ENCODE measurements at places on chromosomes 13 and 19. TPM values are rescaled to one million over a fixed set of nuclear protein-coding genes. Genes with fewer than 3 reads are reported as not detected.

The CCDC106 gene
- total RNA-seq = 11.8 TPM

The NRTN gene
- 0.30 TPM for total RNA-seq

The SH2D3A gene
- not detected for total RNA-seq

The CD79A gene
- total RNA-seq = not detected

The ZNF560 gene
- total RNA-seq = not detected

The SLC25A41 gene
- total RNA-seq = not detected

The MAP4K1 gene
- 1.2 TPM for total RNA-seq

The PCCA gene
- 20.2 TPM for total RNA-seq

The CYP2F1 gene
- not detected for total RNA-seq

GRCh38 chr19:51884713-51885112, 3.0 kb downstream of the ZNF577 start:
- no peak for DNase-seq

- DNase-seq = peak; percentile 70
Measured at GRCh38 chr19:46351241-46352041, 4.6 kb downstream of the PPP5C start.

DNA sequence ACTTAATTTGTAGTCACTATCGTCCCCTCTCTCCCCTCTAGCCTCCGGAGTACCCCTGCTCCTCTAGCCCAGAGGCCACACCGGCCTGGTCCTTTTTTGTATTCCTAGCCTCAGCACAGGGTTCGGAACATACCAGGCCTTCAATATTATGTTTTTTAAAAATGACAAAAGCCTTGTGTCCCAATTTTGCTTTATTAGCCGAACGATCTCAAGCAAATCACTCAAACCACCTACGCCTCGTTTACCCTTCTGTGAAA, 463 bp upstream of the POMP start:
- DNase-seq = no peak

- DNase-seq = no peak
Measured at GRCh38 chr13:40094056-40094455, 438.6 kb downstream of the COG6 start.

DNA sequence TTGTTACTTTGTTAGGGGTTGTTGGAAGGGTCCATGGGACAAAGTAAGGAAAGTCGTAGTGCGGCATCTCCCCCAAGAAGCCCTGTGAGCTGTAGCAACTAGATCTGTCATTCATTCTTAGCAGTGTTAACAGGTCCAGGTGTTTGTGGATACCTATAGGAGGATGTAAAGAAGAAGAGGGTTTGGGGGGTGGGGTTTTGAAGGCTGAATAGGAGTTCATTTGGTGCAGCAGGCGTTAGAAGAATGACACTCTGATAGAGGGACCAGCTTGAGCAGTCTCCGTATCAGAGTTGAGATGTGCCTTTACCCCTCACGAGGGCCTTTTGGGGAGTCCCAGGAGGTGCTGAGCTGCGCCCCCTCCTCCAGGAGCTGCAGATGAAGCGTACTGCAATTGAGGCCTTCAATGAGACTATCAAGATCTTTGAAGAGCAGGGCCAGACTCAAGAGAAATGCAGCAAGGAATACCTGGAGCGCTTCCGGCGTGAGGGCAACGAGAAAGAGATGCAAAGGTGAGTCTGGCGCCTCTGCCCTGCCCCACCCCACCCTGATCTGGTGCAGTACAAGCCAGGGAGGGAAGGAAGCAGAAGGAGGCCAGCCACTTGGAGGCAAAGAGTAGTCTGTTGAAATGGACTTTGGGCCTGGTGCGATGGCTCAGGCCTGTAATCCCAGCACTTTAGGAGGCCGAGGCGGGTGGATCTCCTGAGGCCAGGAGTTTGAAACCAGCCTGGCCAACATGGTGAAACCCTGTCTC, 7.6 kb upstream of the IFI30 start:
- DNase-seq = no peak

DNA sequence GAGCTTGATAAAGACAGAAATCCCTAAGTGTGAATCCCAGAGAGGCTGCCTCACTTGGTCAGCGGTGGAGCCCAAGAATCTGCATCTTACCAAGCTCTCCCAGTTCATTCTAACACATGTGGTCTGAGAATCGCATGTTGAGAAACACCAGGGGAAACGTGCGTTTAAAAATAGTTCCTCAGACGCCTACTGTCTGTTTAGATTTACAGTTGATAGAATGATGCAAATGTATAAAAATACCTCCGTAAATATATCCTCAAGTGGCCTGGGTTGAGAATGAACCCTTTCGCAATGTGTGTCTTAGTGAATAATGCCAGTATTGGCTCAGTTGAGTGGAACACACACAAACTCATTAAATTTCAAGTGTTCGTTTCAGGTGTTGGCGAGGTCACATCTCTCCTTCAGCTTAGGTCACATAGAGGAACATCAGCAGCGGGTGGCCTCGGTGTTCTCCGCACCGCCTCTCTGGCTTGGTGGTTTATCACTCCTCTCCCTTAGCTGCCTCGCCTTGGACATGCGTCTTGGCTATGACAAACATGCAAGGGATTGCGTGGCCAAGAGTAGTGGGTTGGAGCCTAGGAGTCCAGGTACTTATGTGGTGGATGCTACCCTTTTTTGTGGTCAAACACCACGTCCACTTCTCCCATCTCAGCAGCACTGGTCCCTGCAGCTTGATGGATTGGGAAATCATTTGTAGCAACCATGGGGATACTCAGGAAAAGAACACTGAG, 117.6 kb upstream of the SPATA13 start:
- no peak for DNase-seq

GRCh38 chr19:55188625-55189024, 8.5 kb upstream of the SYT5 start:
- DNase-seq = no peak

DNA sequence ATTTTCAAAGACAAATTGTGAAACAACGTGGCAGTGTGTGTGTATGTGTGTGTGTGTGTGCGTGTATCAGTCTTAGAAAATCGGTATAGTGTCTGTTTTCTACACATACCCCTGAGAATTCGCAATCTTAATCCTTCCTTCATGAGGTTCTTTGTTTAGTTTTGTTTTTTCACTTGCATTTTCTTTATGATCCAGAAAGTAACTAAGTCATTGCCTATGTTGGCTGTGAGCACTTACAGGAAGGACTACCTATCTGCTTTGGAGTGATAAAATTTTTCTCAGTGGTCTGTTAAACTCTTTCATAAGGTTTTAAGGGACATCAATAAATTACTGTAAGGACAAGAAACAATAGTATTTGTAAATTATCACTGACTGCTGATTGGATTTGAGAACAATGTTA, 1587.1 kb downstream of the PCDH9 start:
- DNase-seq = no peak

GRCh38 chr13:40981361-40981760, 37.8 kb downstream of the ELF1 start:
- peak; percentile 77 for DNase-seq

DNA sequence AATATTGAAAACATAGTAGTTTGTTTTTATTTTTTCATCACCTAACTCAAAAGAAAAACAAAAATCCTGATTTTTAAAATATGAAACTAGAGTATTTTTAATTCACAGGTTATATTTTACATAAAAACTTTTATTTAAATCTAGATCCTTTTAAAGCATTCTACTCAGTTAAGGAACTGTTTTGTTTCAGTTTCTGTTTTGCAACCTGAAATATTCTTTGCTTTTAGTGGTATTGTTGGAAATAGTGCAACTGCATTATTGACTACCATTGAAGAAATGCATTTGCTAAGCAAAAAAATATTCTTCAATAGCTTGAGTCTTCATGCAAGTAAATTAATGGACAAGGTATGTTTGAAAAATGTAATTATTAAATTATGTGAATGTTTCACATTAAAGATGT, 43.8 kb downstream of the COG6 start:
- no peak for DNase-seq

DNA sequence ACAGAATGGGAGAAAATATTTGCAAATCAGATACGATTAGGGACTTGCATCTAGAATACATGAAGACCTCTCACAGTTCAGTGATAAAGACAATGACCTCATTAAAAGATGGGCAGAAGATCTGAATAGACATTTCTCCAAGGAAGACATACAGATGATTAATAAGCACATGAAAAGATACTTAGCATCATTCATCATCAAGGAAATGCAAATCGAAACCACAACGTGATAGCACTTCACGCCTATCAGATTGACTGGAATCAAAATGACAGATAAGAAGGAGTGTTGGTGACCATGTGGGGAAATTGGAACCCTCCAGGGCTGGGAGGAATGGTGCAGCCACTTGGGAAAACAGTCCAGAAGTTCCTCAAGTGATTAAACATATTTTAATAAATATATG, 25.8 kb downstream of the CFAP97D2 start:
- no peak for DNase-seq

DNA sequence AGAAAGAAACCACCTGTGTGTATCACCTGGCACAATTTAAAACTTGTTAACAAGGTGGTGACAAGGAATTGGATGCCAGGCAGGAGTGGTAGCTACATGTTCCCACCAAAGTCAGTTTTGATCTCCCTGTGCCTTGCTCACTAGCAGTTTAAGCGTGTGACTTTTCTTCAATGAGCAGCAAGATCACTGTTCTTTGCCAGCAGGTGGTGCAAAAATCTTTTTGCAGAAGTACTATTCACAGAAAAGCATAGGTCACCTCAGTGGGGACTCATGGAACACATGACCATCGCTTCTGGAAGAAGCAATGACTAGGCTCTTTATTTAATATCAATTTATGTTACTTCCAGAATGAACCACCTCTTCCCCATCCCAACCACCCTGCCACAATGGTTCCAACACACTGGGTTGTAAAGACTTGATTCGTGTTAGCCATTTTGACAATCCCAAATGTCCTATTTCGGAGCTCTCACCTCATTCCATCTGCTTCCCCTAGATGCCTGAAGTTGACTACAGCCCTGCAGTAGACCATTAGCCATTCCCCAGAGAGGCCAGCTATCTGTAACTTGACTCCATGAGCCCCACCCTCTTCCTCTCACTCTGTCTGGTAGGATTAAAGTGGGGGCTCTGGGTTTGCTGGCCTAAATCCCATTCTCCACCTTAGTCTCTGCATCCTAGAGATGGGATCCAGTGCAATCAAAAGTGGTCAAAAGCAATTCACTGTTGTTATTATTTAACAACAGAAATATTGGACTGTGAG, 59.1 kb upstream of the TNFRSF19 start:
- DNase-seq = peak; percentile 18

DNA sequence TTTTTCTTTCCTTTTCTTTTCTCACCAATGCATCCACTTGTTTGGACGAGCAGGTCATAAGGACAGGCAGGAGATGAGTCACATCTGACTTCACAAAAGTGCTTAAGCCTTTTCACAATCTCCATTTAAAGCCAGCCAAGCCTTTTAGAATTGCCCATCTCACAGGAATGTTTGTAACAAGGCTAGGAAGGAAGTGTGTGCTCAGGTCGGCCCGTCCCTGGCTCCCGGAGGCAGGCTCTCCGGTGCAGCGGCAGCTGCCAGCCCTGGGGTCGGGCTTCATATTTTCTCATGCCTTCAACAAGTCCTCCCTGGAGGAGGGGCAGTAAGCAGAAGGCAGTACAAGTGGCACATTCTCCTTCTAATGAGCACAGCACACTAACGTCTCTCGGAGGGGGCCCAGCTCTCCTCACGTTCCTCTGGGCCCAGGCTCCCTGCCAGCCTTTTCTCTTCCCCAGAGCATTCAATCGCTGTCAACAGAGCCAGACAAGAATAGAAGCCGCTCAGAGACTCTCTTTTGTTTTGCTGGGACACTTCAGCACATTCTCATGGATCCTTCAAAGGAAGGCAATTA, 180.5 kb downstream of the COL4A1 start:
- DNase-seq = peak; percentile 98

Measured in endothelial cell of umbilical vein (primary cell).